M059J (cell line): ENCODE measurements at places on chromosomes 3 and 15. TPM values are rescaled to one million over a fixed set of nuclear protein-coding genes. Genes with fewer than 3 reads are reported as not detected.

GPR149 gene
- total RNA-seq = not detected in 2 replicates

DNA sequence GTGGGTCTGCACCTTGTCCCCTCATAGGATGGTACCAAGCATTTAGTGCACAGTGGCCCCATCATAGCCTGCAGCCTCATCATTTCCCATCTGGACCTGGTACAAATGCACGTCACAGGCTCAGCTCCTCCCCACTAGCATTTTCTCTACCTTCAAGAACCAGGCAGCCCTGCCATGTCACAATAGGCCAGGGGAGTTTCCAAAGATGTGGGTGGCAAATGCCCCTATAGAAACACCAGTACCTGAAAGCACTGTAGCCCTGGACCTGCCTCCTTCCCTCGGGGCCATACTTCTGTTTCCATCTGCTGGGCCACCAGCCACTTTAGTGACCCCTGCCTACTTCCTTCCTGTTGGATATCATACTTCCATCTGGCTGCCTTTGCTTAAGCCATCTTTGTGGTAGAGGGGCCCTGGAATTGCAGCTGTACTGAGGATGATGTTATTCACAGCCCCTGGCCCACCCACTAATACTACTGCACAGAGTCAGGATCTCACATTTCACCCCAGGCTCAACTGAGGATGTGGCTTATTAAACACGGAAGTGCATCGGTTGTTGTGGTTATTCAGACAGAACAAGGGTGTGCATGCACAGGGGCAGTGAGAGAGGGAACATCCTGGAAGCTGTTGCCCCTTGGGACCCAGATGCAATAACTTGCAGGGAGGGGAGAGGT, 3.8 kb downstream of the TCTA start:
- no peak for DNase-seq

- no peak for DNase-seq
These were observed 61.0 kb downstream of the LRRN1 start for GRCh38 chr3:3860235-3860634.

DNA sequence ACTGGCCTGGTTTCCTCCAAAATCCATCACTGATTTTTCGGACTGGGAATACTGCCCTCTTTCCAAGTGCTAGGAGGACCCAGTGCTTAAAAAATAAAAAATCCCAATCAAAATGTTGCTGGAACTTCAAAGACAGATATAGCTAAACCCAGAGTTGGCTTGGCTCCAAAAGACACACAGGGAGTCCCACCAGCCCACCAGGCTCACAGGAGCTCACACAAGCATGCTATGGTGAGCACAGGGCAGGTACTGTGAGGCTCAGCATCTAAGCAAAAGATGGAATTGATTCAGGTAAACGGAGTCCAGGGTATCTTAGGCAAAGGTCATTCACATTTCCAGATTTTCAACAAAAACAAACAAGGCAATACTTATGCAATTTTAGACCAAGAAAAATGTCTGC, 3.7 kb downstream of the TRANK1 start:
- no peak for DNase-seq

GP5 gene
- 0.12 TPM in 1 of 2 replicates, not detected in the other for total RNA-seq

SAMD7 gene
- total RNA-seq = not detected in 2 replicates

GRCh38 chr3:56005196-56005805, 463.0 kb downstream of the ERC2 start:
- DNase-seq = peak; percentile 70

DNA sequence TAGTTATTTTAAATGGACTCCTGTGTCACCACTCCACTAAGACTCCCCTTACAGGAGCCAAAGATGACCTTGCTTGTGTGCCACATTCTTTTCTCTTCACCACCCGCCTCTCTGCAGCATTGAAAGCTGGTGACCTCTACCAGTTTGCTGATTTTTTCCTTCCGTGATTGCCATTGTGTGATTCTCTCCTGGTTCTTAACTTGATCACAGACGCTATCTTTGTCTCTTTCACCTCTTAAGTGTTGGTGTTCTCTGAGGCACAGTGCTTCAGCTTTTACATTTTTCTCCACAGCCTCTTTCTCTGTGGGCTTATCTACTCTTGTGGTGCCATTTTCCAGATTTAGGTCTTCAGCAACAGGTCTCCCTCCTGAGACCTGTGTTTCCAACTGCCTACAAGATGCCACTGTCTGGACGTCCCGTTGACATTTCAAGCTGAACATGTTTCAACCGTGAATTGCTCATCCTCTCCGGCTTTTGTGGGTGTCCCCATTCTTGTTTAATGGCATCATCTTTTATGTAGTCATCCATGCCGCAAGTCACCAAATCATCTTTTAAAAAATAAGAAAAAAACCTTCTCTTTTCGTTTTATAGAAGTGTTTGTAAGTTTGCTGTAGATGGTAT, 26.5 kb downstream of the IQGAP1 start:
- DNase-seq = no peak

GRCh38 chr3:25692341-25692740, 27.6 kb upstream of the TOP2B start:
- DNase-seq = no peak

GABRR3 gene
- total RNA-seq = not detected in 2 replicates

DNA sequence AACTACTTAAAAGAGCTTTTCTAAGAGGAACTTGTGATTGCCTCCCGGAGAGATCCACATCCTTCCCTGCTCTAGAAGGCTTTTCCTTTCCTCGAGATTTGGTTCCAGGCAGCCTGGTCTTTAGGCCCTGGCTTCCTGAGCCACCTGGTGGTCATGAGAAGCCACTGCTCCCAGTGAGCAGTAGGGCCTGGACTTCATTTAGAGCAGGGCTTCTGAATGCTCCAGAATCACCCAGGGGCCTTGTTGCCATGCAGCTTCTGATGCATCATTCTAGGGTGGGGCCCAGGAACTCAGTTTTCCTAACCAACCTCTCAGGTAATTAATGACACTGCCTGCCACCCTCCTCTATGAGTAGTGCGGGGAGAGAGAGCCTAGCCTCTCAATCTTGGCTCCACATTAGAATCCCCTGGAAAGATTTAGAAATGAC, 29.6 kb downstream of the PSMD6 start:
- peak; percentile 55 for DNase-seq

DNA sequence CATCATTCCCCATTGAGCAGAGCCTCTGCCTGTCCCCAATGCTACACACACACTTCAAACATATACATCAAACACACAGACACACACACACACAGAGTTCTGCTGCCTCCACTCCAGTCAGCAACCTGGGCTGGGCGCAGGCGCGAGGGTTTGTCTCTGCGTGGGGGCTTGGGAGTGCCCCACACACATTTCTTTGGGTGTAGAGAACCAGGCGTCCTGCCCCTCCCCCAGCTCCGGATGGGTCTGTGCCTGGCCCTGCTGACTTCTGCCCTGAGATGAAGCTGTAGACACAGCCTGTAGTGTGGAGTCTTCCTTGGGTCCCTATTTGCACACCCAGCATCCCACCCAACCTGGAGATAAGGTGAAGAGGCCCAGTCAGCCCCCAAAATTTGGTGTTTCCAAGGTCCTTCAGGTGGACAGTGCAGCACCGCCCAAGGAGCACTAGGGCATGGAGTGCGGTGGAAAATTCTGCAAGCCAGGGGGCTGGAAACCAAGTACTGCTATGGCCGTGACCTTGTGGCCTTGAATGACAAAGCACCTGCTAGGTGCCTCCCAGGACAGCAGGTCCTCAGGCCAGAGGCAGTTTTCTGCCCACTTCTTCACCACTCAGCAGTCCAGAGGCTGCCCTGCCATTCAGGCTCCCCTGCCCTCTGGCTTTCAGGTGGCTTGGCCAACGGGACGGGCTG, 26.8 kb downstream of the FBXW12 start:
- DNase-seq = no peak

DNAH12 gene
- 0.02 and 0.47 TPM in 2 replicates for total RNA-seq
